ENCODE measurements at places on chromosomes 7 and 10.

DNA sequence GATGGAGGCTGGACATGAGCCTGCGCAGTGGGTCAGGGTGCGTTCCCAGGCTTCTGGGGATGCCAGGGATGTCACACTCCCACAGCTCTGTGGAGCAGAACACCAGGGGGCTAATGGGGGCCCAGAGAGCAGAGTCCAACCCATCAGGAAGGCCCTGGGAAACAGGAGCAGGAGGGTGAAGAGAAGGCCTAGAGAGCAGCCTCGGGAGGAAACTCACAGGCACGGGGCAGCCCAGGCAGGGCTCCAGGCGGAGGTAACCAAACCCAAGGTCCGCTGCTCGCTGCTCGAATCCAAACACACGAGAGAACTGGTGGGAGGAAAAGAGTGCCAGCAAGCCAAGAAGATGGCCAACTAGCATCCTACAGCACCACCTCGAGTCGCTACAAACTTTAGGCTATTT lies 130.7 kb upstream of the LANCL2 start:
- no peak for DNase-seq

GRCh38 chr10:31887850-31888249 lies 40.8 kb downstream of the ARHGAP12 start:
- no peak for DNase-seq

- no peak for DNase-seq
Observed at GRCh38 chr7:17994079-17994850, 33.4 kb downstream of the PRPS1L1 start.

DNA sequence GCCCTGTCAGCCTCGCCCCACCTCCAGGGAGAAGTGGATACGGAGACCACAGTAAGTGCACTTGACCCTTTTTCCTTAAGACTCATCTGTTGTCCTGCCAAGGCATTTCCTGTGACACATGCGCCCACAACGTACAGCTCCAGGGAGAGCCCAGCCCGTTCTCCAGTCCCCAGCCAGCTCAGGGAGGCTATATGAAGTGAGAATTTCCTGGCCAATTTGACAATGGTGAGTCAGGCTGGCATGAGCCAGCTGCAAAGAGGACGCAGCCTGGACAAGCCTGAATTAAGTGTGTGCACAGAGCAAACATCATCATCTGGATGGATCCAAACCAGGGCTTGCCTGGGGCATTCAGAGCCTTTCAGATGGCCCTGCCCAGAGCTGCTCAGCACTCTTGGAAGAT lies 244.8 kb downstream of the KCNMA1 start:
- no peak for DNase-seq

DNA sequence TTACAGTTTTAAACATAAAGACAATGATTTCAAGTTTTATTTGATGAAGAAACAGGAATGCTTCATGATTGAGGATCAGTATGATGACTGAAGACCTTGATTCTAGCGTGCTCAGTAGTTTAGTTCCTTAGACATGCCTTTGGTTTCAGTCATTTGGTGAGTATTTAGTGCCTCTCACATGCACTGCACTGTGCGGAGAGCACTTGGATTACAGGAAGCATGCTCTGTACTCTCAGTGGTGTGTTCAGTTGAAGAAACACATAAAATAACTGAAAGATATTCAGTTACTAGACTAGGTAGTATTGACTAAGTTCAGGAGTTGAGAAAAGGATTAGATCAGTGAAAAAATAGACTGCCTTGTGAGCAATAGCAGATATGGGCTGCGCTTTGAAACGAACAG lies 25.5 kb downstream of the RBM17 start:
- DNase-seq = no peak

GRCh38 chr10:8556321-8556720 lies 501.8 kb downstream of the GATA3 start:
- no peak for DNase-seq

DNA sequence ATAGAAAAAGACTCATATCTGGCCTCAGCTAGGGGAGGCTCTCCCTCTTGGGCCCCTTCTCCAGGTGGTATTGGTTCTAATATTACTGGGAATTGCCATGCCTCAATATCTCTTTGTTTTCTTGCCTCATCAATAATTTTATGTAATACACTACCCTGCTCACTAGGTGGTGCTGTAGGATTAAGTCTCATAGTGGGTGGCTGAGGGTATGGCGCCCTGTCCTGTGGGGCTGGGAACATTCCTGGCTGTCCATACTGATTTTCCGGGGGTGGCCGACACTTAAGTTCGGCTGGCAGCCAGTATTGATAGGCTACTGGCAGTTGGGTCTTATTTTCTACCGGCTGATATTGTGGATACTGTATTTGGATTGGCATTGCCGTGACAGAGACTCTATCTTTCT lies 9.0 kb upstream of the TAS2R3 start:
- no peak for DNase-seq

GRCh38 chr7:68122801-68123200 lies 1126.2 kb downstream of the TYW1 start:
- DNase-seq = no peak

DNA sequence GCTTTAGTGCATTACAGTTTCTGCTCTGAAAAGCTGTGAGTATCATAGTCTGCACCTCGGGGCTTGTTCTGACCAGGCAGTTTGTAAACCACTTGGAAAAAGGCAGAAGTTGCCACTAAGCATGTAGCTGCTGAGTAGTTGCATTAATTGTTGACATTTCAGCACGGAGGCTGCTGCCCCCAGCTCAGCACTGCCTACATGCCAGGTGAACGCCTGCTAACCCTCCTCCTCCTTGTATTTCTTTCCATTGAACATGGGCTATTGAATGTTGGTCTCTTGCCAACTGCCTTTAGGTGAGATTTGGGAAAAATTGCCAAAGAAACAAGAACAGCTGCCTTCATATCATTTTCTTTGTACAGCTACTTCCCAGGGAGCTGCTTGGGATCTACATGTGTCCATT lies 164.2 kb downstream of the RAPGEF5 start:
- DNase-seq = no peak

DNA sequence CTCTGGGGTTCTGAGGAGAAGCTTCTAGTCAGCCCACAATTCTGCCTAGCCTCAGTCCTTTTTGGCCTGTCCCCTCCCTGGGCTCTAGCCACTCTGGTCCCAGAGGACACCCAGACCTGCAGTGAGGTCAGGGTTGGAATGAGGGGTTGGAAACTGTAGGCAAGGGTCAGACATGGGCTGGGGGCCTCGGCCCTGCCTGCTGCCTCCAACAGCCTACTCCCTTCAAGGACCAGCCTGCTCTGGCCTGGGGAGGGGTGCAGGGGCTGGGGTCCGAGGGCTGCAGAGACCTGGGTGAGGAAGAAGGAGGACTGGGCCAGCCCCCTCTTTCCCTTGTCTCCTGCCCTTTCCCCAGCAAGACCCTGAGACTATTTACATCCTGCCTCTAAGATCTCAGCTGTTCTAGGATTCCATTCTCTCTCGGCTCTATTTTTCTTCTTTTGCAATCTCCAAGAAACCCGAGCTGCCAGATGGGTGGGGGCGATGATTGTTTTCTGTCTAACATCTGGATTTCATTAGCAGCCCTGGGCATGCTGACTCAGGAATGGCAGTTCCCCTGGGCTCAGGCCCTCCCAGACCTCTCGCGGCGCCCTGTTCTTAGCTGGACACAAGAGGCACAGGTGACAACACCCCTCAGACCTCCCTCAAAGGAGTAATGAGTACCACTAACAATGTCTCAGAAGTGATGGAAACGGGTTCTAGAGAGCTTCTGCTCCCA lies 23.1 kb downstream of the ZCCHC24 start:
- DNase-seq = no peak

DNA sequence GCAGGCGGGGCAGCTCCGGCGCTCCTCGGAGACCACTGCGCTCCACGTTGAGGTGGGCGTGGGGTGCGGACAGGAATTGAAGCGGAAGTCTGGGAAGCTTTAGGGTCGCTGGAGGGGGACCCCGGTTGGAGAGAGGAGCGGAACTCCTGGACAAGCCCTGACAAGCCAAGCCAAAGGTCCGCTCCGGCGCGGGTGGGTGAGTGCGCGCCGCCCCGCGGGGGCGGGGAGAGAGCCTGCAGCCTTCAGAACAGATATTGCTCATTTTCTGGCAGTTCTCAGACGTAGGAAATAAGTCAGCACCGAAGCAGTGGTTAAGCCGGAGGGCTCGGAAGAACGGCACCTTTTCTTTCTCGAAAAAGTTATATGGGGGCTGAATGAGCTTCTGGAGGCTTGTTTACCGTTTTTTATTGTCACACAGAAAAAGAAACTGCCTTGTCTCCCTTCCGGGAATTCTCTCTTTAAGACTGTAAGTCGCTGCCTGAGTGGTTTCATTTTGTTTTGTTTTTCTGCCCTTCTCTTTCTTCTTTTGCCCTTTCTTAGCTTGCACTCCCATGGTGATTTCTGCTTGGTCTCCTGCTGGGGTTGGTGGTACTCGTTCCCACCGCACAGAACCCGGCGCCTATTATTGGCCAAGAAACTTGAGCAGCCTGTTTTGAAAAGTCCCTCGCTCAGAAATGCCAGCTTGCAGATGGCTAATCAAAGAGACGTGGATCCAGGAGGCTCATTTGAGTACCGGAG lies 732 bp downstream of the FAS start:
- peak; percentile 33 for DNase-seq

DNA sequence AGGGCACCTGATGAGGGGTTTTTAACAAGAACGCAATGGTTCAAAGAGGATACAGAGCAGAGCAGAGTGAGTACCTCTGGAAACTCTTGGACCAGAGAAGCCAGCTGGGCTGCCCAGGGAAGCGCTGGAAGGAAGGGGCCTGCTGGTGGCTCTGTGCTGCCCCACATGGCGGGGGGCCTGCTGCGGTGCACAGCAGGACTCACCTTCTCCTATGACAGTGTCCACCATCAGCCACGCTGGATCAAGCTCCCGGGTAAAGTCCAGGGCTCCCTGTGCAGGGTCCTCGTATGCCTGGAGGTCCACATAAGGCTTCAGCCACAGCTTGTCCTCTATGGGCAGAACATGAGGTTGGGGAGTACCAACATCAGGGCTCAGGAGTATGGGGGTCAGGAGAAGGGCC lies 12.5 kb downstream of the EPHA1 start:
- no peak for DNase-seq

GRCh38 chr10:17665747-17666146 lies 21.8 kb downstream of the STAM start:
- no peak for DNase-seq

- no peak for DNase-seq
Observed at GRCh38 chr10:83166344-83166743, 973.0 kb upstream of the GHITM start.

GRCh38 chr7:100675581-100676350 lies 2.2 kb downstream of the GNB2 start:
- peak; percentile 72 for DNase-seq

- no peak for DNase-seq
Observed at GRCh38 chr10:122237331-122237990, 33.6 kb upstream of the BTBD16 start.

DNA sequence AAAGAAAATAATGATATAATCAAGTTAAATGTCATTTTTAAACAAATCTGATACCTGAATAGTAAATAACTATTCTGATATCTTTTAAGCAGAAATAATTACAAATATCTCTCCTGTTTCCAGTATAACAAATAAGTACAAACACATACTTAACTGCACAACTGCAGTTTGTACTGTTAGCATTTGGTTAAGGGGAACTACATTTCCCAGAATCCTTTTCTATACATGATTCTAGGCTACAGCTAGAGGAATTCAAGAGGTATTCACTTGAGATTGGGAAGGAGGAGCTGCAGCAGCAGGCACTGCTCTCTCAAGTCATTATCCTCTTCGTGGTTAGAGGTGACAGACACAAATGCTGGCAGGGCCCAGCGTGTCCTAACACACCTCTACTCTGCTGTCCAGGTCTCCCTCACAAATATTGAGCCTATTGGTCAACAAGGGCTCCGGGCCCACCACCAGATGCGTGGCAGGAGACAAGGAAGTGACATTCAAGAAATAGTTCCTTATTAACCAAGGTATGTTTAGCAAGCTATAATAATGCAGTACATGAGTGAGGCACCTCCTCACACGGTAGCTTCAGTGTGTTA lies 255.1 kb upstream of the MKLN1 start:
- no peak for DNase-seq

GRCh38 chr7:1642291-1642731 lies 27.8 kb upstream of the ELFN1 start:
- no peak for DNase-seq

DNA sequence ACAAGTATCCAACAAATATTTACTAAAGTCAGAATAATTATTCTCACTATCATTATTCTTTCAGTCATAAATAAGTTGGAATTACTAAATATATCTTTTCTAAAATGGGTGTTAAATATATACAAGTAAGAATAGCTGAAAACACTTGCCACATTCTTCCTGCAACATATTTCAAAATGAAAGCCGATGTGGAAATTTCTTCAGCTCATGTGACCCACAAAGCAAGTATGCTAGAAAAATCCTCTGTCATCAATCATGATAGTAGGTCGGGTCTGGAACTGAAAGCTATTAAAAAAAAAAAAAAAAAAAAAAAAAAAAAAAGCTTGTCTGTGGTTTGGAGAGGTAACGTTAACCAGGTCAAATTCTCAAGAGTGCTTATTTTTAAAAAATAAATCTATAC lies 344.7 kb downstream of the NEBL start:
- DNase-seq = no peak

GRCh38 chr10:120575411-120575810 lies 118.4 kb downstream of the PLPP4 start:
- no peak for DNase-seq

- DNase-seq = no peak
Observed at GRCh38 chr7:130904031-130904757, 170.2 kb upstream of the KLF14 start.

GRCh38 chr10:127450644-127451043 lies 98.5 kb upstream of the NPS start:
- DNase-seq = no peak

GRCh38 chr7:81857385-81857784 lies 87.5 kb upstream of the HGF start:
- DNase-seq = no peak

DNA sequence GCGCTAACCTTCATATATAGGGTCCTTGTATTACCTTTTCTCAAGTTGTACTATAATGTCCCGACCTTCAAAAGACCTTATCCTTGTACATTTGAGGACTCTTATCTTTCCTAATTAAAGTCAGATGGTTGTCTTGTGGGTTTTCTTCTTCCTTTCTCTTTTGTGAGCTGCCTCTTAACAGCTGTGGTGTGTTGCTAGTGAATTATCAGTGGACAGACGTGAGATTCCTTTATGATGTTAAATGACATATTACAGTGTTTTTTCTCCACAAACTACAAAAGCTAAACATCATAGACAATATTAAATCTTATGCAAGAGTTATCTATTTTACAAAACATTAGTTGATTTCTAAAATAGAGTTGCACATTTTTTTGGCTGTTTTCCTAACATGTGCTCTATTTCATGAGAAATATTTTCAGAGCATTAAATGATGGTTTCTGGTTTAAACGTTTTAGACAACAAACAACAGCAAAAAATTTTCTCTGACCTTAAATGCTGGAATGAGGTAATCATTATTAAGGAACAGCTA lies 272.2 kb upstream of the NPVF start:
- no peak for DNase-seq
